Kidney capillary endothelial cell (primary cell): ENCODE measurements at places on chromosomes 2 and 18.

DNA sequence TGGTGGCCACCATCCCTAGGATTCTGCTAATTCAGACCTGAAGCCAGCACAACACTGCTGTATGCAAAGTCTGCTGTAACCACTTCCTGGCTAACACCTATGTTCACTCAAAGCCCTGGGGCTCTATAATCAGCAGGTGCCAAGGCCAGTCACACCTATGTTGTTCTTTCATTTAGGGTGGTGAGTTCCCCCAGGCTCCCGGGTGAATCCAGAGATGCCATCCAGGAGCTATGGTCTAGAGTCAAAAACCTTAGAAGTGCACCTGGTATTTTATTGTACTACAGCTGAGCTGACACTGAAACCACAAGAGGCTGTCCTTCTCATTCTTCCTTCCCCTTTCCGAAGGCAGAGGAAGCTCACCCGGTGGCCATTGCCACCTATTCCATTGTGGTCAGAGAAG is 46.2 kb upstream of the CCDC141 start:
- DNase-seq = no peak

DNA sequence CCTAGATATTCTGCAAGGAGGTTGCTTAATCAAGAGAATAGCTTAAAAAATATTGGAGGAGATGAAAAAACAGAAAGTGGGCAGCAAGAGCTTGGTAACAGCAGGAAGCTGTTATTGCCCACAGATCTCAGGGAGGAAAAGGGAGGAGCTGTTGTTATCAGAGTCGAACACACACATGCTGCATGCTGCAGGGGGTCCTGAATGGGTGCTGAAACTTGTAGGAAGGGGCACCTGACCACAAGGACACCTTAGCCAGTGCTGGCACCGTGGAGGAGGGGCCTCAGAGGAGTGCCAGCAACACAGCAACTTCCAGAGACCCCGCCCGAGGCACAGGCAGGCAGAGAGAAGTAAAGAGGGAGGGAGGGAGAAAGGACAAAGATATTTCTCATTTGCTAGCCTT is 332.9 kb downstream of the SOCS6 start:
- no peak for DNase-seq

DNA sequence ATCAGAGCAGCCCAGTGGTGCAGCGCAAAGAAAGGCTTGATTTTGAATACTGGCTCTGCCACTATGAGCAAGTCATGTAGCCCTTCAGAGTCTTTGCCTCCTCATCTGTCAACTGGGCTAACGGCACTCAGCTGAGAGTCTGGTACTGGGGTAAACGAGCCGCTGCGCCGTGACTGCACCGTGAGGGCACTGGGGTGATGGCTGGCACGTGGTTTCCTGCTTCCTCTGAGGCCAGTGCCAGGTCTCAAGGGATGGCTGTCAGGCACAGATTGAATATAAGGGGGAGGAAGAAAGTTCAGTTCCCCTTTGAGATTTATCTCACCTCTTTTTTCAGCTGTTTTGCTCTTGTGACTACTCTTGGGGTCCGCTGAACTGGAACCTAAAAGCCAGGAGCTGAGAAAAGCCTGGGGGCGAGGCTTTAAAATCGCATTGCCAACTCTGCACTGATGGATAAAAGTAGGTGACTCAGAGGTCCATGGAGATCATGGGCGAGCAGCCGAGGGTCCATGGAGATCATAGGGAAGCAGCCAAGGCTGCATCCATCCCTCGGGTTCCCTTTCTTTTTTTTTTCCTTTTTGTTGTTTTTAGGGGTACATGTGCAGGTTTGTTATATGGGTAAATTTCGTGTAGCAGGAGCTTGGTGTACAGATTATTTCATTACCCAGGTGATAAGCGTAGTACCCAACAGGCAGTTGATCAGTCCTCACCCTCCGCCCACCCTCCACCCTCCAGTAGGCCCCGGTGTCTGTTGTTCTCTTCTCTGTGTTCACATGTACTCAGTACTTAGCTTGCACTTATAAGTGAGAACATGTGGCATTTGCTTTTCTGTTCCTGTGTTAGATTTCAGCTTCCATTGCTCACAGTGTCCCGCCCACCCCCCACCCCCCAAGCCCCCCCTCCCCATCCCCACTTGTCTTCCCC is 114.3 kb downstream of the SPP2 start:
- DNase-seq = no peak

DNA sequence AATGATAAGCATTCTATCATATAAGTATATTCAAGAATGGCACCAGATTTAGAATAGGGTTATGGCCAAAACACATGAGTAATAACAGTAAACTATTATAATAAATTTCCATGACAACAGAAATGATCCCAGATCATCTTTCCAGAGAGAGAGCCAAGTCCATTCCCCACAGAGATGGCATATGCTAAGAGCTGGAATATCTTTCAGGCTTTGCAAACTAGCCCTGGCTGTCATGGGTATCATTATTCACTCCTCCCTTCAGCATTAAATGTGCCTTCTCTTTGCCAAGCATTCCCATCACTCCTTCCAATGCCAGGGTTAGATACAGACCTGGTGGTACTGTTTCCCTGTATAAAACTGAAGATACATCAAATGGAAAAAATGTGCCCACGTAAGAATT is 10.9 kb downstream of the FEZ2 start:
- no peak for DNase-seq

- no peak for DNase-seq
Observed at GRCh38 chr2:183740241-183740640, 616.0 kb downstream of the NUP35 start.

GRCh38 chr2:100906679-100907078 is 86.7 kb downstream of the NPAS2 start:
- DNase-seq = no peak
